ENCODE measurements at places on chromosomes 1 and 21. TPM values are rescaled to one million over a fixed set of nuclear protein-coding genes. Genes with fewer than 3 reads are reported as not detected.
A peak's percentile ranks its signal among the peaks of the same experiment; 100 is the strongest.

DNA sequence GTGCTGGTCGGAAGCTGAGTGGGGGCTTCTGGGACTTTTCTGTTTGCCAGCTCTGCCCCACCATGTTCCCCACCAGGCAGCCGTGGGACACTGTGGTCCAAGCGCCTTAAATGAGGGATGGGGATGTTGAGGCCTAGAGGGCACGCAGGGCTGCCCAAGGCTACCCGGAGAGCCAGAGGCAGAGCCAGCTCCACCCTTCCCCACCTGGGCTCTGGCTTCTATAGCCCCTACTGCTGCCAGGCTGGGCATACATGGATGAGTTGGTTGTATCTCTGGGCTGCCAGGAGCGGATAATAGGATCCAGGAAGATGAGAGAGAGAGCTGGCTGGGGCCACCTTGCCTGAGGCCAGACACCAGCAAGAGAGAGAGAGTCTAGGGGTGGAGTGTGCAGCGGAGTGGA is 49.4 kb downstream of the PTPRU start:
- DNase-seq = no peak

MYOG gene
- total RNA-seq = not detected

- no peak for DNase-seq
Measured at GRCh38 chr1:111690306-111690617, 48.9 kb downstream of the INKA2 start.

- DNase-seq = peak; percentile 66
Measured at GRCh38 chr1:153742411-153743142, 14.7 kb downstream of the INTS3 start.

GRCh38 chr21:19731251-19731650 is 1267.0 kb upstream of the NCAM2 start:
- no peak for DNase-seq

- DNase-seq = no peak
Measured at GRCh38 chr1:17488995-17489767, 49.7 kb upstream of the RCC2 start.

ERICH3 gene
- total RNA-seq = under 0.01 TPM

DNA sequence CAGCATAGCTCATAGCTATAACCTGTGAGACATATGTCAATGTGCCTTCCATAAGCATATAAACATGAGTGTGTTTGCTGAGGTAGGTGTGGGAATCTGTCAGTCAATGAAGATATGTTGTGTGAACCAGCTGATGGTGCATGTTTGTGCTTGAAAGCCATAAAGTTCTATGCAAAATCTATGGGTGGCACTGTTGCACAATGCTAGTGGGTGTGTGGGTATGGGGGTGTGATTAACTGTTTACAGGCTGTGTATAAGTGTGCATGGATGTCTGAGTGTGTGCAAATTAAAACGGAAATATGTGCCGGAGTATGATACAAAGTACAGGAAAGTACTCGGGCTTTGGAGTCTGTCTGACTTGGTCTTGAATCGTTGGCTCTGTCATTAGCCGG is 1.0 kb upstream of the ATP2B4 start:
- peak; percentile 81 for DNase-seq

GRCh38 chr1:156217871-156218270 is 5.1 kb downstream of the PMF1 start:
- no peak for DNase-seq

DNA sequence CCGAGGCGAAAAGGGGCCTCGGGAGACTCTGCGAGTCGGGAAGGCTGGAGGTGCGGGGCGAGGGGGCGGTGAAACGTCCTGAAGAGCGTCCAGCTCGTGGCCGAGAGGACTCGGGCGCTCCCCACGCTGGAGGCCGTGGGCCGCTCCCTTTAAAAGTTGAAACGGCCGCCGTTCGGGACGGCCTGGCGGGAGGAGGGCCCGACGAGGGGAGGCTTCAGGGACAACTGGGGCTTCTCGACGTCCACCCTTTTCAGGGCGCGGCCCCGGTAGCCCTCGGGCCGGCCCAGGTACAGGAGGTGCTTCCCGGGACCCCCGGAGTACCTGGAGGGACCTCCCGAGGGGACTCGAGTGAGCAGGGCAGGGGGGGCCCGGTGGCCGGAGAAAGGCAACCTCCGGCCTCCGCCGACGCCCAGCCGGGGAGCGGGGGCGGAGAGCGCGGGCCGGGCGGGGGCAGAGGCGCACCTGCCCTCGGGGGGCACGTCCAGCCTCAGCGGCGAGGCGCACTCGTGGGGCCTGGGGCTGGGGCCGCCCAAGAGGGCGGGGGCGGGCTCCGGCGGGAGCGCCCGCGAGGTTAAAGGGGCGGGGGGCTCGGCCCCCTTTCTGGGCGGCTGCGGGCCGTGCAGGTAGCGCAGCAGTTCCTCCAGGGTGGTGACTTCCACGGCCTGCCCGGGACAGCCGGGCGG is 14.0 kb downstream of the SEMA6C start:
- no peak for DNase-seq
